Muscle of arm (tissue), 14 donors: ENCODE measurements at places on chromosomes 2 and 18.

DNA sequence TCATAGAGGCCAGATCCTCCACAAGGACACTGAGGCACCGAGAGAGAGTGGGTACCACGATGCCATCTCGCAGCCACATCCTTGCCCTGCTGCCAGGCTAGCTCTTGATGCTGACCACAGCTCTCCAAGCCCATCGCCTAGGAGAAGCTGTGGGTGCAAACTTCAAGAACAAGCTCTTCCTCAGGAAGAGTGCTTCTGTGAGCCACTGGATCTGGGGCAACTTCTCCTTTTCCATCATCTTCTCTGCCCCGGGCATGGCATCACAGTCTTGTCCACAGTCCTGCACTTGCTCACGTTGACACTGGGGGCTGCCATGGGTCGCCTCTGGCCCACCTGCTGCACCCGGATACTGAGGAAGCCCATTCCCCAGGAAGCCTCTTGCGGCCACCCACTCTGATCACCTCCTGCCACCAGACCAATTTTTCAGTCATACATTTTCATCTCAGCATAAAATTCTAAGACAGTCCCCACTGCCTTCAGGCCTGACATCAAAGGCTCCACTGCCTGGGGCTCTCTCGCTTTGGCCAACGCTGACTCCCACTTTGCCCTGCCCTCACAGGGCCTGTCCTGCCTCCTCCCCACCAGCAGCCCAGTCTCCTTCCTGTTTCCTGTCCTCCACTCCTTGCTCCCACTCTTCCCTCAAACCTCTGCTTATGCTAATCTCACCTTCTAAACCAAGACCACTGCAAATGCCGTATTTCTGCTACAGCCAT is 243.9 kb downstream of the AFF3 start:
- no peak for DNase-seq

GRCh38 chr2:239482778-239483712 is 82.2 kb upstream of the HDAC4 start:
- no peak for DNase-seq

DNA sequence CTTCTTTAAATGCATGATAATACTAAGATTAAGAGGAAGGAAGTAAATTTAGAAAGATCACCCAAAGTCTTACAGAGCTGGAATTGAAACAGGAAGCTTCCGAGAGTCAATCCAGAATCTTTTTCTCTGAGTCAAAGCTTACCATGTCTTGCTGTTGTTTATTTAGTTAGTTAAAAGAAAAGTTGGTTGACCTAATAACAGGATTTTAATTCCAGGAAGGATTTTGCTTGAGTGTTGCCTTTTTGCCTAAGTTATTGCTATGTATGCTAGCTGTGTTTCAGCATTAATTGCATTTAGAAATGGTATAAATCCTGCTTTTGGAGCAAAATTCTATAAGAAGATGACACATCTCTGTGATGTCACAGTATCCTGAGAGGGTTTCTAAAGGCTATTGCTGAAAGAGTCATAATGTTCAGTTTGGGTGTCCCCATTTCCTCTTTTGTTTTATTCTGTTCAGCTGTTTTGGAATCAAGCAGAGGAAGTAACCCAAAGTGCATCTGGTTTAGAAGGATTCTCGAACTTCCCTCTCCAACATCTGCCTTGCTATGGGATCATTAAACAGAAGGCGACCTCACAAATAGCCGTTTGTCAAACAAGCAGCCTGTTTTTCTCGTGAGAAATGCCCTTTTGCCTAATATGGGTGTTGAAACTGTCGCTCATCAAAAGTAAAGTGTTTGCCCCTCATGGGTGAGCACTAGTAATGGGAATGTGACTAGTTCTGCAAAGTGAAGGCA is 271.5 kb upstream of the MMADHC start:
- DNase-seq = peak; percentile 59

GRCh38 chr18:22848615-22849014 is 84.5 kb upstream of the RBBP8 start:
- DNase-seq = no peak

GRCh38 chr18:61496374-61496773 is 163.1 kb downstream of the CDH20 start:
- DNase-seq = no peak

DNA sequence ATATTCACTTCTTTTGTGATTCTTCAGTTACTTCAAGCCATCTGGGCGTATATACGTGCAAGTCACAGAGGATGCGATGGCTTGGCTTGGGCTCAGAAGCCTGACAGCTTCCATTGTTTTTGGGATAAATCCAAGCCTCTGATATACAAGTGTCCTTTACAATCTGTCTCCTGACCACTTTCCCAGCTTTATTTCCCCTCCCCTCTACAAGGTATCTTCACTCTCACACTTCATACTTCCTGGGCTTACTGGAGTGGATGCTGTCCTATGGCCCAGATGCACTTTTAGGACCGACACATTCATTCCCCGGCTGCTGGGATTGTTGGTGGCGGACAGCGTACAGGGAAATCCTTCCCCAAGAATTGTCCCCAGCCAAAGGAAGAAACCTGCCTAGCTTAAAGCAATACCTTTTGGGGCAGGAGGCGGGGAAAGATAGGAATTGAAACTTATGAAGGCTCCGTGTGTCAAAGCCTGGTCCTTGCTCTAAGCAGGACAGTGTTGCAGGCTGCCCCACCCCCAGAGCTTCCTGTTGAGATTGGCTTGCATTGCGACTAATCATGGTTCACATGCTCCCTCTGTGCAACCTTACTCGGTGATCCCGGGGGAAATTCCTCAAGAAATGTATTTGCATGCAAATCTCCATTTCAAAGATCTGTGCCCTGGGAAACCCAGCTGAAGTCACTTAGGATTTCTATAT is 802.9 kb upstream of the ID2 start:
- no peak for DNase-seq

GRCh38 chr2:29697181-29697580 is 224.2 kb downstream of the ALK start:
- no peak for DNase-seq

GRCh38 chr2:192559587-192559986 is 364.9 kb upstream of the TMEFF2 start:
- no peak for DNase-seq

DNA sequence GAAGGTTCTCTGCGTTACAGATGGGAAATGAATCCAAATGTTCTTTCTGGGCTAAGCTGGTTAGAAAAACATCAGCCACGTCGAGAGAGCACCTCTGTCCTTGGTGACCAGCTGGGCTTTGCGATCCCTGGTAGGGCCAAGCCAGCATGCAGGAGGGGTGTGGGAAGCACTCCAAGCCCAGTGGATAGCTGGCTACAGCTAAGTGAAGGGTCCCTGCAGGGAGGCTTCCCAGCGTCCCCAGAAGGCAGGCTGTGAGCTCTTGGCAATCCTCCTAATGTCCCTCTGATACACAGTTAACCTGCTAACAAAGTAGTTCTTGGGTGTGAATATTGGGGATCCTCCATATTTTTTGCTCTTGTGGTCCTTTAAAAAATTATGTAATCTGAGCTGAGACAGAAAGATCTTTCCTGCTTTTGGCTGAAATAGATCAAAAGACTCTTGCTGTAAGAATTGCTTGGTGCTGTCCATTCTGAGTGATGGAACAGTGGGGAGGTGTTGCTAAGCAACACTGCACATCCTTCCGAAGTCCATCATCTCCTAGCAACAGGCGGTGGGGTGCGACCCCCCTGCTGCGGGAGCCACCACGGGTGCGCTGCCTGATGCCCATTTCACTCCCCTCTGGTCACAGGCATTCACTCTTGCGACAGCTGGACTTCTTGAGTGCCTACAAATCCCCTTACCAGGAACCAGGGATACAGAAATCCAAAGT is 88.5 kb upstream of the UXS1 start:
- no peak for DNase-seq

DNA sequence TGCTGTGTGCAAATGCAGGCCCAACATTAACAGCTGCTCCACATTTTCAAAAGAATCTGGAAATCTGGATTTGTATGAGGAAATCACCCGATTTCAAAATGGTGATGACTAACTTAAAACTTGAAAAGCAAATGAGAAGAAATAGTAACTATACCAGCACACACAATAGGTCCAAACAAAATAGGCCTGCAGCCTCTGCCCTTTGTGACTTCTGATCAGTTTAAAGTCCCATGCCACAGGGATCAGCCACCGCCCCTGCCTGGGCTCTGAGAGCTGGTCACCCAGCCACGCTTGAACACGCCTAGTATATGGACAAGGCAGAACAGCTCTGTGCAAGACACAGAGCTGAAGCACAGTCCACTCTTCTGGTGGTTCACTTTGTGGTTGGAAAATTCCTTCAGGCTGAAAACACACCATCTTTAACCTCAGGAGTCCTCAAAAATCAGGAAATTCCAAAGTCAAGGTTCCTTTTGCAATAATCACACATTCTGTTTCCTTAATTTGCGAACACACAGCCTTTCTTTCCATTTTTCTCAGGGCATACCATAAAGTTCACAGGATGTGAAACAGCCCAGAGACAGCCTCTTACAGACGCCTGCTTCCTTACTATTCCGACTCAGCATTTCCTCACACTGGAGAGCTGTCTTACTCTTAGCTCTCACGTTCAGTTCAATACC is 150.1 kb upstream of the RIOK3 start:
- no peak for DNase-seq

- DNase-seq = no peak
Observed at GRCh38 chr18:54822872-54823845, 5.1 kb upstream of the RAB27B start.

DNA sequence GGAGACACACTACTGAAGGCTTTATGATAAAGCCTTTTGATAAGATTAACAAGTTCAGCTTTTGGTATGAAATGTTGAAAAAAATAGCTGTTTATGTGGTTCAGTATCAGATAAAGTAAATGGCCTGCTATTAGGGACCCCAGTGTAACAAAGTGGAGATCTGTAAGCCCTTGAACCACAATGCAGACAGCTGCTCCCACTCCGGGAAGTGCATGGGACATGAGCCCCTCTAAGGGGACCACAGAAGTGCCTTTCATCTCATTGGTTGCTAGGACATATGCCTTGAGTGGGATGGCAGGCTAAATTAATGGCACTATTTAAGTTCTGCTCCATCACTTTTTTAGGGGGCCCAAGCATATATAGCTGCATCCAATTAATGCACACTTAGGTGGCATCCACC is 167.6 kb upstream of the SOX11 start:
- DNase-seq = no peak

DNA sequence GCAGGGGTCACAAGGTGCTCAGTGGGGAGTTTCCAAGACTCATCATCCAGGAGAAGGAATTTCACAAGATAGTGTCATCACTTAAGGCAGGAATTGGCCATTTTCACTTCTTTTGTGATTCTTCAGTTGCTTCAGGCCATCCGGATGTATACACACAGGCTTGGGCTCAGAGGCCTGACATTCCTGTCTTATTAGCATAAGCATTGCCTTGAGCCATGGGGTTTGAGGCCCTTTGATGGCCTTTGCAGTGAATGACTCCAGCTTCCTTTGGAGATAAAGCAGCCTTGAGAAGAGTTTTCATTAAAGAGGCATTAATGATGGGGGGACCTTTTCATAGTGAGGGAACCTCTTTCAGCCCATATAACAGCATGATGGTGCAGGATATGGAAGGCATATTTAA is 366.0 kb upstream of the CNTNAP5 start:
- DNase-seq = no peak

- DNase-seq = no peak
Observed at GRCh38 chr2:237824085-237824484, 25.5 kb downstream of the RBM44 start.

DNA sequence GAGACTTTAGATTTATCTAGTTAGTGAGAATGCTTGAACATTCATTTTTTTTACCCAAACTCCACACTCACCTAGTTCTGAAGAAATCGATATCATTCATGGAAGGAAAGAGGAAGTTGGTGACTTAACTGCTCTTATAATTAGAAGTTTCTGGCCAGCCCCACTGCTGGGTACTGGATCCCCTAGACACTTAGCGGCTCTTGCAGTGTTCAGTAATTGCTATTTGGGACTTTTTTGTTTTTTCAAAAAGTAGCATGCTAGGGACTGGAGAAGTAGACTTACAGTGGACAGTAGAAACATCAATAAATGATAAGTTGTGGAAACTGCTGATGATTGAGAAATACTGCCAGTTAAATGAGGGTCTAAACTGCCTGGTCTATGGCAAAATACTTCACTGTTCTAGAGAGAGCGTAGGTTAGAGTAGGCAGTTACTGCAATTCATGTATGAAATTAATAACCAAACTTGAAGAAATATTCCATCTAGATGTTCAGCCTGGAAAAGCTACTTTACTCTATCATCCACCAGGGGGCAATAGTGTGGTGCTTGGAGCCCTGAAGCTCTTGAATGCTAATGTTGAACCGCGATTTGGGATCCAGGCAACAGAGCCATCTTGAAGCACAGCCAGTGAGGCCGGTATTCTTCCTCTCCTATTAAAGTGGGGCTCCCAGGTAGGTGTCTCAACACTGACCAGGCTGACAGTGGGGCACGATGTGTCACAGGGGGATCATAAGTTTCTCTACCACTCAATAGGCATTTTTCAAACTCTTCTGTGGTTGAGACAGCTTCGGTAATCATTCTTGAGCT is 146.1 kb upstream of the SESTD1 start:
- DNase-seq = peak; percentile 37

DNA sequence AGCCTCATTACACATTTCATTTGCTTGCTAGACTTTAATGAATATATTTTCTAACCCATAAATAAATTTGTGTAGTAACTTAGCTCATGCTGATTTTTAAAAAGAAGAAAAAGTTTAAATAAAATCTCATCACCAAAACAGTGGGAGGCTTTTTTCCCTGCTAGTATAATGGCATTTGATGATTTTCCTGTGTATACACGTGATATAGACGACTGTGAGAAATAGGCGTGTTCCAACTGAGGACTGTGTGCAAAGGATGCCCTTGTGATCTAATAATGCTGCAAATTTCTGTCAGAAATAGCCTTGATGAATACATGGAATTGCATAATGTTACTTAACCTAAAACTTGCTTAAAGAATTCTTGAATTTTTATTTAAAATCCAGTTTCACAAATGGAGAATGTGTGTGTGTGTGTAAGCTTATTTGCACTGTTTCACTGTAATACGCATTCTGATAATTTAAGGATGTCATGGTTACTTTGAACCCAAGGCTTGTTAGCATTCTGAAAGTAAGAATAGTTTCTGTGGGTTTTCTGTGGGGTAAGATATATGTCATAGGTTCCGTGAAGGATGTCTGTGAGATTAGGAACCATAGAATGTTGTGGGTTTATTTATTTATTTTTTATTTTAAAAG is 178.0 kb downstream of the DLGAP1 start:
- DNase-seq = no peak

DNA sequence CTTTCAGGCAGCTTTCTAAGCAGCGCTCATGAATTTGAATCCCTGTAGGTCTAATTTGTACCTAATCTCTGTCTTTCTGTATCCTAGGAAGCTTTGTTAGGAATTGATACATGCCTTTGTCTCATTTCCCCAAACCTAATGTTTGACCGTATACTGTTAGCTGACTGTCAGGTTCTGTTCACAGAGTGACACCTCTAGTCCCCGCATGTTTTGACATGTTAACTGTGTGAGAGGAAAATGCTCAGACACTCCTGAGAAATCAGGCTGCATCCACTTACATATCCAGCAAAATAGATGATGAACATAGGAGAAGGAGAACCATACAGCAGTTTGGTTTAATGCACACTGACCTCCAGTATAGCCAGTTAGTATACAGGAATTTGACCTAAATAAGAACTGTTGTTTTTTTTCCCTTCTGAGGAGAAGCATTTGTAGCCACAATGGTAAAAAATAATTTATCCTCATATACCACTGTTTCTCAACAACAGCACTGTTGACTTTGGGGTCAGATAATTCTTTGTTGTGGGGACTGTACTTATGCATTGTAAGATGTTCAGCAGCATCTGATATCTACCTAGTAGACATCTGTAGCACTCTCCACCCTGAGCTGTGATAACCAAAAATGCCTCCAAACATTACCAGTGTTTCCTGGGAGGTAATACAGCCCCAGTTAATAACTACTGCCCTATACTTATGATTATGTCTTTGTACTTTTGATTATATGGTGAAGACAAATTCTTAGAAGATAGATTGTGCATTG is 130.9 kb downstream of the NCOA1 start:
- DNase-seq = no peak
